Aorta (tissue), 5 donors: ENCODE measurements at places on chromosomes 6 and 20. TPM values are rescaled to one million over a fixed set of nuclear protein-coding genes. Genes with fewer than 3 reads are reported as not detected.

DNA sequence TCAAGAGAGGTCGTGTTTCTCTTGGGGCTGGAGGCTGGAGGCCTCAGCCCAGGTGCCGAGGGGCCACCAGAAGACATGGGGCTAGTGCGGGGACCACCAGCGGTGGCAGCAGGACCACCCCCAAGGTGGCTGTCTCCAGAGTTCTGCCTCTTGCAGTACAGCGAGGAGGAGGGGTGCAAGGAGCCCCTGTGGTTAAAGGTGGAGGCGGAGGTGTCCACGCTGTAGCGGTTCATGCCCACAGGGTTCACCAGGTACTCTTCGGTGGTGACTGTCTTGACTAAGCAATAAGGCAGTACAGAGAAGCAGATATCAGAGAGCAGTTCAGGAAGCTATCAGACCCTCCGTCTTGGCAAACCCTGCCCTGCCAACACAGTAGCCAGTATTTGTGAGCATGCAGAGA, 103.4 kb downstream of the SCML4 start:
- DNase-seq: no peak

DNA sequence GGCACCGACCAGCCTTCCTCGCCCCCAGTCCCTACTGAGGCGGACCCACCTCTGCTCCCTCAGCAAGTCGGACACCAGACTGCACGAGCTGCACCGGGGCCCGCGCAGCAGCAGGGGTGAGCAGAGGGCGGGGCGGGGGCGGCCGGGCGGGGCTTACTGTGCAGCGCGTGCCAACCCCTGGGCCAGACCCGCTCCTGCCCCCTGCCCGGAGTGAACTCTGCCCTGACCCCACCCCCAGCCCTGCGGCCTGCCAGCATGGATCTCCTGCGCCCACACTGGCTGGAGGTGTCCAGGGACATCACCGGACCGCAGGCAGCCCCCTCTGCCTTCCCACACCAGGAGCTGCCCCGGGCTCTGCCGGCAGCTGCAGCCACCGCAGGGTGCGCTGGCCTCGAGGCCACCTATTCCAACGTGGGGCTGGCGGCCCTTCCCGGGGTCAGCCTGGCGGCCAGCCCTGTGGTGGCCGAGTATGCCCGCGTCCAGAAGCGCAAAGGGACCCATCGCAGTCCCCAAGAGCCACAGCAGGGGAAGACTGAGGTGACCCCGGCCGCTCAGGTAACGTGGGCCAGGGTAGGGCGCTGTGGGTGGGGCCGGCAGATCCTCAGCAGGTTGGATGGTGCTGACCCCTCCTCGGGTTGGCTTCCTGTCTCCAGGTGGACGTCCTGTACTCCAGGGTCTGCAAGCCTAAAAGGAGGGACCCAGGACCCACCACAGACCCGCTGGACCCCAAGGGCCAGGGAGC, 1.5 kb upstream of the SLC2A4RG start:
- DNase-seq: peak; percentile 58

- no peak for DNase-seq
Observed at GRCh38 chr6:128150376-128150775, 249.5 kb upstream of the THEMIS start.

DNA sequence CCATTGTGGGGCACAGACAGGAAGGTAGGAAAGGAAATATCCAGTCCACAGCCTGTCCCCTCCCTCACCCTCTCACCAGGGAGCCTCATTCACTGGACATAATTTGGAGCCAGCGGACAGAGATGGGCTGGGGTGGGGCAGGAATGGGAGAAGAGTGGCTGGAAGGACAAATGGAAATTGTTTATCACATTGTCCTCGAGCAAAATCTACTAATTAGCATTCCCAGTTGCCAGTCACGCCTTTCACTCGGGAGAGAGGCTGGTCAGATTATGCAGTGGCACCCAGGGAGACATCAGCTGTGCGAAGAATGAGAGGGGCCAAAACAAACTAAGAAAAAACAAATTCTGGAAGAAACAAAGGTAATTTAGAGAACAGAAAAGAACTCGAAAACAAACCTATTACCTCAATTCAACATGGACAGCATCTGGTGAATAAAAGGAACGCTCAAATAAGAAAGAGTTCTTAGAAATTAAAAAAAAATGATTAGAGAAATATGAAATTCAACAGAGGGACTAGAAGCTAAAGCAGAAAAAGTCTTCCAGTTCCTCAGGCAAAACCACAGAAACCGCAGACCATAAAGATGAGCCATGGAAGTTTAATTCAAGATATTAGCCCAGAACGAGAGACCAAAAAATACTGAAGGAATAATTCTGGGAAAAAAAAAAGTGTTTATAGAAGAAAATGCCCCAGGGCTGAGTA, 108.5 kb upstream of the RALGAPA2 start:
- DNase-seq: no peak

- DNase-seq: no peak
Observed at GRCh38 chr6:8013763-8014162, 50.4 kb downstream of the BLOC1S5 start.

DNA sequence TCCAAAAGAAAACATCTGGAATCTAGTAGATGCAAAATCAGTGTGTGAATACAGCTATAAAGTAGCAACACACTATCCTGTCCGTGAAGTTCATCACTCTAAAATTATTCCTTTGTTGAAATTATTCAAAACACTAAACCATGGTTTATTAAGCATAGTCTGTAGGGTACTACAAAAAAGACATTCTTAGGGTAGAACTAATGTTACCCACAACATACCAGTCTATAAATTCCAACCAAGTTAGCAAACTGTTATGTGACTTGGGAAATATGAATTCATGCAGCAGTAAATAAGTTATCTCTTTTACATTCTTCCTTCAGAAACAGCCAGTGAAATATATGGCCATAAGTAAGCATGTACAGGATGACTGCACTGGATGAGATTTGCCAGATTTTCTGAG, 580.3 kb upstream of the ADGRB3 start:
- no peak for DNase-seq

GRCh38 chr6:16166871-16167608, 38.2 kb downstream of the MYLIP start:
- no peak for DNase-seq

GRCh38 chr20:31875671-31876070, 5.2 kb downstream of the TTLL9 start:
- DNase-seq: no peak

GRCh38 chr6:25872814-25873213, 1.2 kb downstream of the SLC17A3 start:
- no peak for DNase-seq

DNA sequence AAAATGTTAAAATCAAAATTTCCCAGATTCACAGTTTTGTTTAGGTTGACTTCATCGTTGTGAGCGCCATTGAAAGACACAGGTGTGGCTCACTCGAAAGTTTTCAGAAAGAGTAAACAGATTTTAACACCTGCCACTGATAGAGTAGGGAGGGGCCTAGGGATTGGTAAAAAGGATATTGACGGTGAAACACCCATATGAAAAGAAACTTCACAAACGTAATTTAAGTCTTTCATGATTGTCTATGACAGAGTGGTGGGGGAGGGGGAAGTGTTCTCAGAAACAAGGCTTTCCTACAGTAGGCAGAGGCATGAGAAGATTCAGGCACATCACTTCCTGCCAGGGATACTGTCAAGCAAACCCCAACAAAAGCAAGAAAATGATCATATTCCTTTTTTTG, 101.4 kb downstream of the PERP start:
- DNase-seq: no peak

DNA sequence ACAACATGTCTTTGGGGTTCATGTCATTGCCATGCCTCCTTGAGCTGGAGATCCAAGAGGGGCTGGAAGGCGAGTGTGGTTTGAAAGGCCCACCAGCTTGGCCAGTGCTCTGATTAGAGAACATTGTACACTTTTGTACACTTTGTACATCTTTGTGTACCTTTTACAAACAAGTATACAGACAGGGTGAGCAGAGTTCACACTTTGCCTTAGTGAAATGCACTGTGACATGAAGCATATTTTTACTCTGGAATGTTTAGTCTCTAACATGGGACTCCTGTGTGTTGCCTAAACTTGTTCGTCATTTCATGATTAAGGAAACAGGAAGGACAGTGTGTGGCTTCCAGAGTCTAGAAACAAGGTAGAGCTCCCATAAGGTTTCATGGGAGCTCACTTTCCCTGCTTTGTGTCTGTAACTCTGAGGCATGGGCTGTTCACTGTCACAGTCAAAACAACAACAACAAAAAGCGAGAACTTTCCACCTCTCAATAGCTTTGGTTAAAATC, 225.8 kb upstream of the SOX4 start:
- DNase-seq: no peak

DNA sequence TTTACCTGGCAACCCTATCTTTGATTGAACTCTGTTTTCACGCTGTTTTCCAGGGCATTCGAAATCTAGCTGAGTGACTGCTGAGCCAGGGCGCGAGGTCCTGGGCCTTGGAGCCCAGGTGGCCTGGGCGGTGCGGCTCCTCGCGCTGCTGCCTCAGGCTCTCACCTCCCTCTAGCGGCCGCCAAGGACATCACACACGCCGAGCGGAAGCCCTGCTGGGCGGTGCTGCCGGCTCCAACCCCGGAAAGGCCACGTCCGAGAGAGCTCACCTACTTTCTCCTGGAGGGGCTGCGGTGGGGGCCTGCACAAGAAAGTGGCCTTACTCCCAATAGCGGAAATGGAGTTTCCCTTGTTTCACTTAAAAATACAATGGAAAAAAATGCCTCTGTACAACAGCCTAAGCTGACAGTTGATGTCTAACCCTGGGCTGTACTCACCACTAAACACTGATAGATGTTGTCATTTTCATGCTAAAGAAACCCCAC, 77.7 kb downstream of the ELOVL4 start:
- DNase-seq: peak; percentile 91

GRCh38 chr6:144195671-144196270, 45.5 kb downstream of the STX11 start:
- no peak for DNase-seq

DNA sequence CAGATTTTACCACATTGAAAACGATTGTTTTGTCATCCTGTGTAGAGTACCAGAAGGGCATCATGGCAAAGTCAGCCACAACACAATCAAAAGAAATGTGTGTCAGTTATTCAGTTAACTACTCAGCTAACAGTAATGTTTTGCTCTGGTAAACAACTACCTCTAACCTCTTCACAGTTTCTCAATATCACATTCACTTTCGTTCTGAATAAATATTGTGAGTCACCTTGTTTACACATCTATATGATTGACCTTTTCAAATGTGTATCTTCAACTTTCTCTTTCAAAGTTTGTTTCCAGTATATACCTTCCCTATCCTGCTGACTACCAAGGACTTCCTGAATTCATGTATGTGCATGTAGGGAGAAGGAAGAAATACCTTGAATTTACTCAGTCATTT, 216.6 kb upstream of the UFL1 start:
- DNase-seq: no peak

DNA sequence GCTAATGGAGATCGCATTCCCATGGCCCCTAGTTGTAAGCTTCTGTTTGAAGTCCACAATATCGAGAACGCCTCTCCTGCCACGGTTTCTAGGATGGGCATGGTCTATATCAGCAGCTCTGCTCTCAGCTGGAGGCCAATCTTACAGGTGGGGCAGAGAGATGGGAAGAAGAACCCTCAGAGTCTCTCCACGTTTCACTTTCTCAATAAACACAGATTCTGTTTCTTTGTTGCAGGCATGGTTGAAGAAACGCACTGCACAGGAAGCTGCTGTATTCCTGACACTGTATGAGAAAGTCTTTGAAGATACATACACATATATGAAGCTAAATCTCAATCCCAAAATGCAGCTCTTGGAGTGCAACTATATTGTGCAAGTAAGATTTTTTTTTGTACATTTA, 157.9 kb downstream of the DNAH8 start:
- DNase-seq: no peak

GRCh38 chr6:71855406-71855805, 30.9 kb upstream of the RIMS1 start:
- DNase-seq: no peak

DNA sequence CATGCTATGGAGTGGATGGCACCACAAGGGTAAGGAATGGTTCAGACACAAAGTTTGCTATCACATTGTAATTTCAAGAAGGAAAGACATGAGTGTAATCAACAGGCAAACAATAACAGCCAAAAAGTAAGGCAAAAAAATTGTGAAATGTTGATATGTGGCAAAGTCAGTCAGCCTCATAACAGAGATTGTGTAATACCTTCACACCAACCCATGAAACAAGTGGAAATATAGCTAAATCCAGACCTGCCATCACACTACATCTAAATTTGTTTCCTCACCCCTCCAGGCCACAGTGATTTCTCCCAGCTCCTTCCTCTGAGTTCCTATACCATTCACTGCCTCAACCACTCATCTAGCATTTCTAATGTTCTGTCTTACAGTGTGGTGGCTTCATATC, 37.3 kb downstream of the SIM1 start:
- no peak for DNase-seq

- no peak for DNase-seq
Observed at GRCh38 chr6:134282816-134283215, 35.1 kb downstream of the SGK1 start.

DNA sequence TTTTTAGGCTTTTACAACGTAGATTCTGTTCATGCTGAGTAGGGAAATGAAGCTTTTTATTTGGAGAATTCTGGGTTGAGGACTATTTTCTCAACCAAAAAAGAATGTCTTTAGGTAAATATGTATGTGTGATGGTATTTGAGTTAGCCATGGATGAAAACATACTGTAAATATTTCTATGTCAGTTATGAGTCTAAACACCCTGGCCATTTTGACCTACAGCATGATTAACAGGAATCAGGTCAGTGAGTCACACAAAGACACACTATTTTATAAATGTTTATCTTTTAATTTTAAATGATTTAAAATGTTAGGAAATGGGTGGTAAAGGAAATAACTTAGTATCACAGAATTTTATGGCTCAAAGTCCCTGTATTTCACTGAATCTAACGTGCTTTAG, 851.7 kb upstream of the MAP3K7 start:
- no peak for DNase-seq

DNA sequence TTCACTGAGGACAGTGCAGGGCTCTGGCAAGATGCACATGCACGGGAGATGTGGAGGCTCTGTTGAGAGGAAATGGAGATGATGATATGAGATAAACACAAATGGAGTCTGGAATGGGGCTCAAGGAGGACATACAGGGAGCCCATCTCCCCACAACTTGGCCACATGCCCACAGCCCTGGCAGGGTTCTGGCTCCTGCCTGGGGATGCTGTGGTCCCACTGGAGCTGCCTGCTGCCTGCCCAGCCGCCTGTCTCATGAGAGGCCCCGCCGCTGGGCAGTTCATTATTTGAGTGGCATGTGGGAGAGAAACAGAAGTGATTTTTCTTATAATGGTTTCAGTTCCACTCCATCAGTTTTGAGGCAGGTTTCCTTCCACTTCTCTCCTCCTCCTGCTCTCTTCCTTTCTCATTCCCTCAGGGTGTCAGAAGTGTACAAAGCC, 133.6 kb upstream of the TRAF3IP2 start:
- DNase-seq: no peak

GRCh38 chr20:51376111-51376510, 166.4 kb downstream of the NFATC2 start:
- peak; percentile 36 for DNase-seq

GRCh38 chr20:47680804-47681529, 104.3 kb downstream of the SULF2 start:
- DNase-seq: no peak

The PANK2 gene
- total RNA-seq: 53.2 TPM

The PRDM1 gene
- total RNA-seq: 10.5 TPM

The PROKR2 gene
- total RNA-seq: not detected

The MRAP2 gene
- 74.4 TPM for total RNA-seq

The STMND1 gene
- total RNA-seq: not detected

The PRPH2 gene
- 1.4 TPM for total RNA-seq

The GDAP1L1 gene
- not detected for total RNA-seq

The GSTA4 gene
- 18.8 TPM for total RNA-seq
